ENCODE measurements at places on chromosomes 2 and 18.

GRCh38 chr2:74334931-74335333 is 8.3 kb downstream of the SLC4A5 start:
- DNase-seq, result peak; percentile 62

DNA sequence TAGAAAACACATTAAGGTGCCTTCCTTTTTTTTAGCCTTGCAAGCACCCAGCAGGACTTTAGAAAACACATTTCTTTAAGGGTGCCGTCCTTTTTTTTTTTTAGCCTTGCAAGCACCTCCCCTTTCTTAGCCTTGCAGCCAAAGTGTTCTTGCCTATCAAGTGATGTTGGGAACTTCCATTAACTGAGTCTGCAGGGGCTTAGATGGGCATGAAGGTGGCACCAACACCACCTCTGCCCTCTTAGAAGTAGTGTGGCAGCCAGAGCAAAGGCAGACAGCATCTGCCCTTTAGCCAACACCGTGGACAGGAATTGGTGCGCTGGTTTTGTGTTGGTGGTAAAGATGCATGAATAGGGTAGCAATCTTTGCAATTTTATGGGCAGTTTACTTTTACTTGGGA is 211.6 kb upstream of the SP5 start:
- no peak for DNase-seq

GRCh38 chr18:313931-314330 is 46.1 kb upstream of the THOC1 start:
- no peak for DNase-seq

- no peak for DNase-seq
These were observed 134.2 kb upstream of the NOL4 start for GRCh38 chr18:34358923-34359322.

All from A172 (cell line).